Brain (organoid and tissue), 16 donors: ENCODE measurements at places on chromosomes 2 and 18.

- DNase-seq, result no peak
These were observed 16.6 kb downstream of the MAP4K4 start for GRCh38 chr2:101714118-101714517.

GRCh38 chr2:232444409-232445148, 11.4 kb upstream of the ALPI start:
- no peak for DNase-seq

- no peak for DNase-seq
These were observed 45.5 kb downstream of the DPP4 start for GRCh38 chr2:162028511-162028910.

DNA sequence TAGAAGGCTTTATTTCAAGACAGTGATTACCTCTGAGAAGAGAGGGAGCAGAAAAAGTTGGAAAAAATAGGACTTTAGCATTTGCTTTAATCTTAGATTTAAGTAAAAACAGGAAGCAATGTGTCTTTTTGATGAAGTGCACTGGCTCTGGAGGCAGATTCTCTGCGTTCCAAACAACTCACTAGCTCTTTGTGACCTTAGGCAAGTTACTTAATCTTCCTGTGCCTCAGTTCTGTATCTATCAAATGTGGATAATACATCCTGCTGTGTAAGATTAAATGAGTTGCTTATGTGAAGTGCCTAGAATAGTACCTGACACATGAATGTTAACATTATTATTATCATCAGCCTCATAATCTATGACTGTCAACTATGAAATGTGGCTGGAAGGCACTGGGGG, 42.3 kb downstream of the RPRD1A start:
- DNase-seq, result no peak

DNA sequence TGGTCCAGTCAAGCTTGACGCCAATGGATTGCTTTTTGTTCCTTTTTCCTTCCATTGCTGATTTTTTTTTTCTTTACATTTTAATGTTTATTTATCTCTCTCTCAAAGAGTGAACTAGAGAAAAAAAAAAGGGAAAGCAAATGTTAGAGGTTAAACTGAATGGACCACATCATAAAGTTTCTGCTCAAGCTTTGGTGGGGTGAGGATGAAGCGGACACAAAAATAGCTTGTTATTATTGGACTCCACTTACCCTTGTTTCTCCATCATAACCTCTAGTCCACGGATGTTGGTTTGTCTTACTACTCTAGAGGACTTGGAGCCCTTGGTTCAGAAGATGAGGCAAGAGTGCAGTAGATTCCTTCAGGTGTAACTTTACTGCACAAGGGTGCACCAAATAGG, 27.6 kb upstream of the CERS6 start:
- no peak for DNase-seq

GRCh38 chr2:191847764-191848163, 876 bp upstream of the CAVIN2 start:
- DNase-seq, result no peak

- DNase-seq, result no peak
These were observed 109.6 kb upstream of the FOSL2 start for GRCh38 chr2:28282861-28283646.

- no peak for DNase-seq
These were observed 127.2 kb downstream of the PKP4 start for GRCh38 chr2:158583923-158584322.

DNA sequence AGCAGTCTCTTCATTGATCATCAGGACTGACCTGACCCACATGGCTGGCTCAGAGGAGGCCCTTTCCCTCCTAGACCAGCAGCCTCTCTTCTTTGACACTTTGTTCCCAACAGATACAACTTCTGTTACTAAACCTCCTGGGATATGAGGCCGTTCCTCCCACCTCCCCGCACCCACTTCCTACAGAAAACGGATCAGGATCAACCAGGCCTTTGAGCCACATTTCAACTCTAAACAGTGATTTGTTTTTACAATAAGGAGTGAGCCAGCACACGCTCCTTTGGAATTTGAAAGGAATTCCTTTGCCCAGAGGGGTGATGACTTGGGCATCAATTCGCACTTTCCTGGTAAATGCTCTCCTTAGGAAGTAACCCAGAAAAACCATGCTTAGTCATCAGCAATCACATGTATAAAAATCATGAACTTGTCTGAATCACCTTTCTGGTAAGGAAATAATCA, 180.4 kb downstream of the FAM124B start:
- DNase-seq, result no peak

- DNase-seq, result no peak
These were observed 6.0 kb downstream of the IRS1 start for GRCh38 chr2:226793646-226794045.

GRCh38 chr2:202215179-202215578, 23.2 kb downstream of the SUMO1 start:
- no peak for DNase-seq

- DNase-seq, result no peak
These were observed 63.0 kb upstream of the ACSL3 start for GRCh38 chr2:222797871-222798270.

- no peak for DNase-seq
These were observed 146.3 kb downstream of the PLCL1 start for GRCh38 chr2:197950724-197951123.

DNA sequence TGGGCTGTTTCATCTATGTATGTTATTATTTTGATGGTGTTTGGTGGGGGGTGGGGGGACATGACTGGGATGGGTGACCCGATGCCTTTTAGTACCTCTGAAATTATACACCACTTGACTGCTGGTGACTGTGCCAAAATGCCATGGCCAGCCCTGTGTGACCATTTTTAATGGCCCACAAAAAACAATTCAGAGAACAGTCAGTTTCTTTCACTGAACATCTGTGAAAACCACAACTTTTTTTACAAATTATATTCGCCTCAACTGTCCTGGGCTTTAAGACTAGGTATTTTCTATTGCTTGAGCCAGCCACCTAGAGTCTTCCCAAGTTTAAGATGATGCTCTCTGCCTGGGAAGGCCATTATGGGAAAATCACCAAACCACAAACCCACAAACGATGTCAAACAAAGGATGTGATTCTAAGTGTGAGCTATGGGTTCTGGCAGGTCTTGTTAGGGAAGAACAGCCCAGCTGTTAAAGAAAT, 33.9 kb downstream of the FN1 start:
- DNase-seq, result no peak

- DNase-seq, result peak; percentile 88
These were observed 235.8 kb downstream of the TCF4 start for GRCh38 chr18:55351980-55352714.

DNA sequence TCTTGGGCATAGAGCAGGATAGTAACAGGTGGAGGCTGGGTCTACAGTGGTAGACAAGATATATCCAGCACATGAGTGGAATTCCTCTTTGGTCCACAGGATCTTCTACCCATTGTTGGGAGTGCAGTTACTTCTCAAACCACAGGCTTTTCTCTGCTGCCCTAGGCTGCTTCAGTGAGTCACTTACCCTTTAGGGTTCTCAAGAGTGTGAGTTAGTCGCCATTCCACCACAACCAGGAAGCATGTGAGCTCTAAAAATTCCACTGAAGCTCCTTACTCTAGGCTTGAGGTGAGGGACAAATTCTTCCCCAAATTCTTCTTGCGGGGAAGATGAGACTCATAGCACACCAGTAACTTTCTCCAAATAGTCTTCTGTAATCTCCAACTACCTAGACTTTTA, 189.4 kb downstream of the PLCL1 start:
- DNase-seq, result no peak

DNA sequence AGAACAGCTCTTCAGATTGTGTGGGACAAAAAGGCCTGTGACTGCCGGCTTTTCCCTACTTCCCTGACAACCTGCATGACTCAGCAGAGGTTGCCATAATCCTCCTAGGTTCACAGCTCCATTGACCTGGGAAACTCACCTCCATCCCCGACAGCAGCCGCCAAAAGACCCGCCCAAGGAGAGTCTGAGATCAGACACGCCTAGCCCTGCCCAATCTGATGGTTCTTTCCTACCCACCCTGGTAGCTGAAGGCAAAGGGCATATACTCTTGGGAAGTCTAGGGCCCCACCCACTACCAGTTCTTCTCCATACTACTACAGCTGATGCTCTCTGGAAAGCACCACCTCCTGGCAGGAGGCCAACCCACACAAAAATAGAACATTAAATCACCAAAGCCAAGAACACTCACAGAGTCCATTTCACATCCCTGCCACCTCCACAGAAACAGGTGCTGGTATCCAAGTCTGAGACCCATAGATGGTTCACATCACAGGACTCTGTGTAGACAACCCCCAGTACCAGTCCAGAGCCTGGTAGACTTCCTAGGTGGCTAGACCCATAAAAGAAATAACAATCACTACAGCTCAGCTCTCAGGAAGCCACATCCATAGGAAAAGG, 140.6 kb downstream of the NETO1 start:
- no peak for DNase-seq

DNA sequence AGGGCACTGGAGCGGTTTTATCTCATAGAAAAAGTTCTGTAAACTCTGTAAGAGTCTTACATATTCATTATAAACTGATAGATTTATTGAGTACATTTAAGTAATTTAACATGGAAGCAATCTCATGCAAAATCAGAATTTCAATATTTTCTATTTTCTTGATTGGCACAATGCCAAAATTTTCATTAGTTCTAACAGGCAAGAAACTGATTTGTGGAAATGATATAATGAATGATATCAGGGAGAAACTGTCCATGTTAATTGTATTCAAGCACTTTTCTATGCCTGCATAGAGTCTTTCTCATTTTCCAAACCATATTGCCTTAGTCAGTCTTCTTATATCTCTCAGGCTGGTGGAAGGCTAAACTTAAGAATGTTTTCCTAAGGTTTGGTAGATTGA, 23.0 kb upstream of the SPAG16 start:
- DNase-seq, result no peak

- no peak for DNase-seq
These were observed 82.5 kb upstream of the SERPINE2 start for GRCh38 chr2:224121406-224122067.

- DNase-seq, result no peak
These were observed 950.1 kb downstream of the CNTNAP5 start for GRCh38 chr2:124975224-124975623.

GRCh38 chr2:162258169-162258568, 14.9 kb upstream of the FAP start:
- DNase-seq, result no peak

- no peak for DNase-seq
These were observed 2.5 kb downstream of the CD8A start for GRCh38 chr2:86788165-86788564.

DNA sequence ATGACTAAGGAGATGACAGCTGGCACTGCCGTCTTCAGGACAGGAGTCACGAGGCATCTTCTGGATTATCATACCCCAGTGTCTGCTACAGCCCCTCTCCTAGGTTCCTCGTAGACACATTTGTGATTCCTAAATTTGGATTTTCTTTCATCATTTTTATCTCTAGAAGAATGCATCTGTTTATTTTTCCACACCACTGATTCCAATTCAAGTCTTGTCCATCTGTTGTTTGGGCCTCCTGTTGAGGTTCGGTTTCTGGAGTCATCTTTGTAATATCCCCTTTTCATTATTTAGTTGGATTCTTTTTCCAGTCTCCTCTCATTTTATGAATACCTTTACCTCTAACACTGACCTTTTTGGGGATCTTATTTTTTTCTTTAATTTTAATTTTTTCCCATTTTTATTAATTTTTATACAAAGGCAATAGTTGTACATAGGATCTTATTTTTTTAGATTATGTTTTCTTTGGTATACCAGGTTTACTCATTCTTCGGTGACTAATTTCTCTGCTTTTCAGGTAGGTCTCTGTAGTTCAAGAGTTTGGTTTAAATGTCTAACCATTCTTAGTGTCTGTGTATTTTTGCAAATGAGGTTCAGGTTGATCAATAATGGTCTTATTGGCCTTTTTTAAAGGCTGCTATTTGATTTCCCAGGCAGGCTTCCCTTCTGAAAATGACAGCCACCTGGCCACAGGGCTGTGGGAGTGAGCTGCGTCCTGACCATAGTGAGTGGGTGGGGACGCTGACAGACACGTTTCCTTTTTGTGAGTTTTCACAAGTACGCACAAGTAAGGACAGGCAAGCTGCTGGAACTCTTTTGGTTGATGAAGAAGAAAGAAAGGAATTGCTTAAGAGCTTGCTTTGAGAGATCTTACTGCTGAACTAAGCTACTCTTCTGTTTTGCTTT, 34.5 kb downstream of the FARP2 start:
- peak; percentile 12 for DNase-seq

GRCh38 chr2:24827321-24828237, 34.4 kb downstream of the CENPO start:
- peak; percentile 94 for DNase-seq

- DNase-seq, result peak; percentile 32
These were observed 90.1 kb downstream of the ACKR3 start for GRCh38 chr2:236659758-236660150.

DNA sequence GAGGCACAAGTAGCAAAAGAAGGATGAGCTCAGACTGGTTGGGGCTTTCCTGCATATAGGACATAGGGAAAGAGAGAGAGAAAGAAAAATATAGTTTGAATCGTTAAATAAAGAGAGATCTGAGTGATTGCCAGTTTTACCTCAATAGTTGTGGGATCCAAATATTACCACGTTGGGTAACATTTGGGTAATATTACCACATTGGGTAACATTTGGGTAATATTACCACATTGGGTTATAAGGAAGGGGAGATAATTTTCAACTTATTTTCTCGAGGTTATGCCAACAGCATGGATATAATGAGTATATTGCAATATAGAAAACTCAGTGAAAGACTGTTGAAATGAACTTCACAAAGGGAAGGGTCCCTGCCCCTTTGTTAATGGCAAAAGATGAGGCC, 20.7 kb downstream of the SP140 start:
- DNase-seq, result no peak
